ENCODE measurements at places on chromosomes 16 and 17.

- DNase-seq, result no peak
Measured at GRCh38 chr17:8162997-8163977, 539 bp upstream of the VAMP2 start.

DNA sequence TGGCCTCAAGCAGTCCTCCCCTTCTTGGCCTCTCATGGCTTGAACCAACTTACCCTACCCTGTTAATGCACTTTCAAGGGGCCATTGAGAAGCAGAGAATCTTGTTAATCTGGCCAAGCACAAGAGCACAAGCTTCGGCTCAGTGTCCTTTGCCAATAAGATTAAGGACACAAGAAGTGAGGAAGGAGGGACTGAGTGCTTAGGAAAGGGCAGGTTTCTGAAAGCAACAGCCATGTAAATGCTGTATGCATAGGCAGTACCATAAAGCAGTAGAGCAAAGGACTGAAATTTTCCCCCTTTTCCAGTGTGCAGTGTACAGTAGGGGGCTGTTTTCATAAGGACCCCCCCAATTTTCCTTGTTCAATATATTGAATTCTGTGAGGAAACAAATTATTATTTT is 37.7 kb downstream of the IST1 start:
- DNase-seq, result no peak

GRCh38 chr17:40540448-40540847 is 24.8 kb downstream of the CCR7 start:
- no peak for DNase-seq

DNA sequence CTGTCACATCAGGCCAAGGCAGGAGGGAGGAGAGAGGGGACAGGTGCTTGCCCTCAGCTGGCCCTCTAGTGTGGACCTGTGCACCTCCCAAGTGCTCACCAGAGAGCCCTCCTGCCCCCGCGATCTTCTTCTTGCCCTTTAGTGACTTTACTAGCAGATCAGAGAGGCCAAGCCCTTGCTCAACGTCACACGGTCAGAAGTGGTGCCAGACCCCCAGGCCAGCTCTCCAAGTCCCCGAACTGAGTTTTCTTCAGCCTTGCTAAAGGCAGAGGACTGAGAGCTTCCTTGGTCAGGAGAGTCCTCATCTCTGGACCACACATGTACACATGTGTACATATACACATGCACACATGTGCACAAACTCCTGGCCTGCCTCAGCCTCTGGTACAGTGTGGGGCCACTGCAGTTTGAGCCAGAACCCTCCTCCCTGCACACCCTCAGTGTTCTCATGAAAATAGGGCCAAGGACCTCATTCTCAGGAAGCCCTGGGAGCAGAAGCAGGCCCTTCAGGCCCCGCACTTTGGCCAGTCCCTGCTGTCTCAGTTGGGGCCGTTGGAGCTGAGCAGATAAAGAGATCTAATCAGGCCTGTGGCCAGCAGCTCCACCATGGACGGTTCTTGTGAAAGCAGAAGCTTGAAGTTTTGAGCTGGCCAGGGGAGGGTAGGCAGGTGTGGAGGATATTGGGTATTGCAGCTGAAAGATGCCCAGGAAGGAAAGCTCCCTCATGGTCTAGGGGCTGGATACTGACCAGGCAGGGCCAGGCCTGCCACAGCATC is 7.4 kb upstream of the EPX start:
- no peak for DNase-seq

- DNase-seq, result no peak
Measured at GRCh38 chr17:59357929-59358328, 26.5 kb downstream of the YPEL2 start.

DNA sequence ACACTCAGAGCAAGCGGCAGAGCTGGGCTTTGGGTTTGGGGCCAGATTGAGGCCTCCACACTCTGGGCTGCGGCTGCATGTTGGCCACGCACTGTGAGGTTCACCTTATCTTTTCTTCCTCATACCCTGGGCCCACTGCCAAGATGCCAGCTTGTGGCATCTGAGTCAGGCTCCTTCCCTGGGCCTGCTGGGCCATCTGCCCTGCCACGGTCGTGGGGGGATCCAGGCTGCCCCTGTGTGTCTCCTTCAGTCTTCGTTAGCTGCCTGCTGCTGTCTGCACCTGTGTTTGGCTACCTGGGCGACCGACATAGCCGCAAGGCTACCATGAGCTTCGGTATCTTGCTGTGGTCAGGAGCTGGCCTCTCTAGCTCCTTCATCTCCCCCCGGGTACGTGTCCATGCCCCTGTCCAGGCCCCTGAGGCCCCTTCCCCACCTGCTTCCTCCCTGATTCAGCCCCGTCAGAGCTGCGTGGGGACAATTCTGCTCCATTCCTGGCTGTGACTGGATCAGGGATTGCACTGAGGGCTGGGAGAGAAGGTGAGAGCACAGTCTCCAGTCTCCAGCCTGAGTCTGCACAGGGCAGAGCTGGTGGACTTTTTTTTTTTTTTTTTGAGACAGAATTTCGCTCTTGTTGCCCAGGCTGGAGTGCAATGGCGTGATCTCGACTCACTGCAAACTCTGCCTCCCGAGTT is 11.2 kb downstream of the SPNS3 start:
- DNase-seq, result no peak

DNA sequence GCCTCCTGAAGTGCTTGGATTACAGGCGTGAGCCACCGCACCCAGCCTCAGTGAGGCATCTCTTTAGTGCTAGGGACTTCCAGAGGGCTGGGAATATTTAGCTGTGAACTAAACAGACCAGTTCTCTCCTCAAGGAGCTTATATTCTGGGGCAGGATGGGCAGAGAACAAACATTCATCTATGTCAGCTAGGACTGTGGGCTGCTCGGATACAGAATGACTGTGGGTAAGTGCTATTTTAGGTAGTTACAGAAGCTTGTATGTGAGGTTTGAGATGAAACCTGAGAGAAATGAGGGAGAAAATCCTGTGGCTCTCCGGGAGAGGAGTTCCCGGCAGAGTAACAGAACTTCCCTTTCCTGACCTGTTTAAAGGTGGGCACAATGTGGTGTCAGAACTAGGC is 6.2 kb upstream of the INPP5K start:
- no peak for DNase-seq

GRCh38 chr17:73643852-73644144 is 447 bp downstream of the SDK2 start:
- DNase-seq, result no peak

GRCh38 chr17:66976379-66976663 is 11.8 kb downstream of the CACNG4 start:
- DNase-seq, result no peak

- no peak for DNase-seq
Measured at GRCh38 chr17:49554694-49555494, 20.8 kb upstream of the NXPH3 start.

- DNase-seq, result no peak
Measured at GRCh38 chr17:49845321-49845720, 2.5 kb downstream of the TAC4 start.

- no peak for DNase-seq
Measured at GRCh38 chr17:83190601-83191387, 111.4 kb downstream of the METRNL start.

DNA sequence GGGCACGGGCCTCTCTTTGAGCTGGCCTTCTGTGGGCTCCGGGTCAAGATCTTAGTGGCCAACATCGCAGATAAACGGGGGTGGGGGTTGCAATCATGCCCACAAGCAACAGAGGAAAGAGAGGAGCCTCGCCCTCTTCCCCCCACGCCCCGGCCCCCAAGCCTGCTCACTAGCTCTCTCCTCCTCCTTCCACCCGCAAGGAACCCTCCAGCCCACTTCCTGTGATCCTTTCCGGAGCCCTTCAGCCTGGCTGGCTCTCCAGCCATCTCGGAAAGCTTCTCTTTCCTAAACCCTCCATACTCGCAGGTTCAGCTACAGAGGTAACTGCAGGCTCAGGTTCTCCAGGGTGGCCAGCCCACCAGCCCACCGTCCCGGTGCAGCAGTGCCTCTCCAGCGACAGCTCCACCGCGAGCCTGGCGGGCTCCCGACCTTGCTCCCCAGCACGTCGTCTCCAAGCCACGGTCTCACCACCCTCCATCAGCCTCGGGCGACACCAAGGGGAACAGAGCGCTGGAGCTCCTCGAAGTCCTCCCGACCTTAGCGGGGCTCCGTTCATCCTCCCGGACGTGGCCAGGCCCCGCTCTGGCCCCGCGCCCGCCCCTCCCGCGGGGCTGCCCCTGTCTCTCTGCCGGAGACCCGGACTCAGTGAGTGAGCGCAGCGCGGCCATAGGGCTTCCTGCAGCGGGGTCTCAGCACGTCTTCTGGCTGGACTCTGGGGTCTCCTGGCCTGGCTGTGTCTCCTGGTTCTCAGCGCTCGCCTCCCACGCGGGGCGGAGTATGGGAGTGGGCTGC is 12.9 kb upstream of the ODF4 start:
- no peak for DNase-seq

DNA sequence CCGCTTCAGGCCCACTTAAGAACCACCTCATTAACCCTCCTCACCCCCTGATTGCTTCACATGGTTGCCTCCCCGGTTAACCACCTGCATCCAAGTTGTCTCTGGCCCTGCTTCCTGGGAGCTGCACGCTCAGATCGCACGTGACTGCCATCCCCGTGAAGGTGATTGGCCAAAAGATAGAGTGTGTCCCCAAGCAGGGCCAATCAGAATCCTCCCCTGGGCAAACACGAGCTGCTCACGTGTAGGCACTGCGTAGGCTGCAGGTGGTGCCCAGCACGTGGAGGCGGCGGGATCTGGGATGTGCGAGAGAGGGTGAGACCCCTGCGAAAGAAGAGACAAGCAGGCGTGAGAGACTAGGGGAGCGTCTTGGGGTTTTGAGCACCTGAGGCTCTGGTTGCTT is 111.8 kb upstream of the CRHR1 start:
- no peak for DNase-seq

DNA sequence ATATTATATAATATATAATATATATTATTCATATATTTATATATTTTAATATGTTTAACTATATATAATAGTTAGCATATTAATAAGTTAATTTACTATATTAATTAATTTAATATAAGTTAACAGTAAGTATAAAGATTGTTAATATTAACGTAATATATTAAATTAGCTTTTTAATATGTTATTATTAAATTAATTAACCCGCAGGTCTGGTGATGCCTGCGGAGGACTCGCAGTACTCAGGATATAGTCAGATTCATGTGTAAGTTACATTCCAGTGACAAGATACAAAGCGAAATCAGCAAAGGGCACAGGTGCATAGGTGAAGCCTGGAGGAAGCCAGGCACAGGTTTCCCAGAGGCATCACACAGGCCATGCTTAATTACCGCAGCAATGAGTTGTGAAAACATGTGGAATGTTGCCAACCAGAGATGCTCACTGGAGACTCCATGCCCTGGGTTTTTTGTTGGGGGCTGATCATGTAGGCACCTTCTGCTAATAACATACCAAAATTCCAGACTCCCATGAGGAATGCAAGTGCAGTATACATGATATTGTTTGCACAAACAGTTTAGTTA is 130.4 kb upstream of the MPHOSPH6 start:
- DNase-seq, result no peak

- DNase-seq, result no peak
Measured at GRCh38 chr17:42883802-42884558, 16.6 kb upstream of the G6PC1 start.

DNA sequence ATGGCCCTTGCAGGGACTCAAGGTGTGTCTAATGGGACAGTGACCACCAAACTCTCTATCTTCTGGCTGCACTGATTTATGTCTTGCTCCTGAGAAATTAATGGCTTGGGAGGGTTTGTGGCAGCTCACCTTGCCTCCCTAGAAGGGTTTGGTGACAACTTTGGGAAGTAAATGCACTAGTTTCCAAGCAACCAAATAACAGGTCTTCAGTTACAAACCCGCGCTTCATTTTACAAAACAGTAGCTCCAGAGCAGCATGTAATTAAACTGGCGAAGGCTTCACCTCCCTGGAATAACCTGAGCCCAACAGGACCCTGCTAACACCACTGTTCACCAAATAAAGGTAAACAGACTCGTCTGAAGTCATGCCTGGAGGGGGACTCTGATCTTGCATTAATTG is 318.3 kb downstream of the SLC39A11 start:
- DNase-seq, result no peak

GRCh38 chr16:85982563-85982939 is 83.6 kb downstream of the IRF8 start:
- DNase-seq, result no peak

- no peak for DNase-seq
Measured at GRCh38 chr17:55911186-55911585, 160.3 kb downstream of the PCTP start.

- DNase-seq, result no peak
Measured at GRCh38 chr17:80795754-80796153, 195.9 kb upstream of the CHMP6 start.

DNA sequence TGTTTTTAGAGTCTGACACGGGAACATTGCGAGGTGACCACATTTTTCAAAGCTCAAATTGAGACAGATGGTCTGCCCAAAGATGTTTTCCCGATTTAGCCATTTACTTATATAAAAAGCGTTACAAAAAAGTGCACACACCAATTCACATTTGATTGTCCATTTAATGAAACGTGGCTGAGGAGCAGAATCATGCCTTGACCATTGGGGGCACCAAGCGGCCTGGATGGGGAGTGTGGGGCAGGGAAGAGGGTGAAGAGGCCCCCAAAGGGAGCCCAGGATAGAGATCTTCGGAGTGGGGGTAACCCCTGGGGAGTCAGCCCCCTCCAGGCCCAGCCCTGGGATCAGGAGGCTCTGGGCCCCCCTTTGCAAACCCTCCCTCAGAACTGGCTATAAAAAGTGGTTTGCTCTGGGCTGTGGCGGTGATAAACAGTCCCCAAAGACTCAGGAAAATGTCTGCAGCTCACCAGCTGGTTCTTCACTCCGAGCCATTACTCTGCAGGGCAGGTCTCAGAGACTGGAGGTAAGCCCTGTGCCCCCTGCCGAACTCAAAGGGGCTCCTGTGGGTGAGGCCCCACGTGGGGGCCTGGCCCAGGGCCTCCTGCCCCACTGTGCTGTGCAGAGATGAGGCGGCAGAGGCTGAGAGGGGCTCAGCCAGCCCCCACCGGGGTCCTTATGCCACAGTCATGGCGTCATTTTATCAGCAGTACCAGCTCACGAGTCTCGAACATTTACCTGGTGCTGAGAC is 105.9 kb upstream of the SEC14L1 start:
- no peak for DNase-seq

GRCh38 chr16:83743241-83743640 is 64.5 kb upstream of the HSBP1 start:
- DNase-seq, result no peak

- peak; percentile 24 for DNase-seq
Measured at GRCh38 chr16:23949630-23950290, 114.0 kb downstream of the PRKCB start.

DNA sequence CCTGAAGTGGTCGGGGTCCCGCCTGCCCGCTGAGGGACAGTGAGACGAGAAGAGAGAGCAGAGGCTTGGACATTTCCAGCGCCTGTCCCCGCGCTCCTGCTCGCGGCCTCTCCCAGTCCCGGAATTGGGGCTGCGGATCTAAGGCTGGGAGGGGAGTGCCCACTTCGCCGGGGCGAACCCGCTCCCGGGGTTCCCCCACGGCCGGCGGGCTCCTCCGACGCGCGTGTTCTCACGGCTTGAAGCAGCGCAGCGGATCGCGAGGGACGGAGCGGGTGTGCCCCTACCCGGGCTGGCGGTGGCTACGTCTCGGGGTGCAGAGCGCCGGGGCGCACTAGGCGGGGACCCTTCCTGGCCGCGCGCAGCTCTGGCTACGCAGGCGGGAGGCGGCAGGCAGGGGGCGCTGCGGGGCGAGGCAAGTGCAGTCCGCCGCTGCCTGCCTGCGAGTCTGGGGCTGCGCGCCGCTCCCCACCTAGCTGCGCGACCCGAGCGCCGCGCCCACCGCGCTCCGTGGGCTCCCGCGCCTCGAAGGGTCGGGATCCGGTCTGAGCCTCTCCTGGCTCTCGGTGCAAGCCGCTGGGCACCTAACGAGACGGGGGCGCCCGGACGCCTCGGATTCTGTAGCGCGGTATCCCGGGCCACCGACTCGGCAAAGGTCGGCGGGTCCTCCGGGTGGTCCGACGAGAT is 1.2 kb downstream of the NGFR start:
- peak; percentile 68 for DNase-seq

- no peak for DNase-seq
Measured at GRCh38 chr16:77674888-77675287, 47.4 kb upstream of the NUDT7 start.

Data from stimulated activated CD8-positive, alpha-beta memory T cell treated with anti-CD3 and anti-CD28 coated beads, Interleukin-7, amount 100 ng/mL, for 1 hour (primary cell).